ENCODE measurements at places on chromosomes 2 and 18.

DNA sequence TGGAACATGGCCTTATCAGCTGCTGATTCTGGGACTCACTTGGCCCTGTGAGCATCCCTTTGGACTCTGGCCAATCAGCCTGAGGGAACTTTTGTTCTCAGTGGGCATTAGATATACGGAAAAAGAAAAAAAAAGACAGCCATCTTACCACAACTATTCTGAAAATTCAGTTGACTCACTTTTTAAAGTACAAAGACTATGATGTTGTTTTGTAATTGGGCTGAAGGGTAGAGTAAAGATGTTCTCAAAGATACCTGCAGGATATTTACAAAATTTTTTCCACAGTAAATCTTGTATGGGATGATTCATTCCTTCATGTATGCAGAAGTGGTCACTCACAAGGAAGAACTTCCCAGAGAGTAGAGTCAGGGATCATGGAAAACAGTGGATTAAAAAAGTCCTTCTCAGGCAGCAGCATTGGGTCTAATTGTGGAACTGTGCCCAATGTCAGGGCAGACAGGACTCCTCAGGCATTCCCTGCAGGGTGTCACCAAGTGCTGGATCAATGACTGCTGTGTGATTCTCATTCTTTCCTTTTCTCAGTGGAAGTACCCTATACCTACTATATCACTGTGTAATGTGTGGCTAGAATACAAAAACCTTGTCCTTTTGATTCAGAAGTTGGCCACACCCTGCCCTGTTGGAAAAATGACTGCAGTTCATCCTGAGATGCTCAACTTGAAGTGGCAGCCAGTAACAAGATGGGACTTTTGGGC is 35.4 kb downstream of the SULT1C4 start:
- no peak for DNase-seq

DNA sequence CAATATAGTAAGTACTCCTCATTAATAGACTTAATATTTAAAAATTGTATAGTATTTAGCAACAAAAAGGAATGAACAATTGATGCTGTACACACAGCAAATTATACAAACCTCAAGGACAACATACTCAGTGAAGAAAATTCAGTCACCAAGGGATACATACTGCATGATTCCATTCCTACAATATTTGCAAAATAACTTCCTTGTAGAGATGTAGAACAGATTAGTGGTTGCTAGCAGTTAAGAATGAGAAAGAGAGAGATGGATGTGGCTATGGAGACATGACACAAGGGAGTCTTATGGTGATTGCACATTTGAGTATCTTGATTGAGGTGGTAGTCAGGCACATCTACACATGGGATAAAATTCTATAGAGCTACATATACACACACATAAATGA is 26.0 kb downstream of the COL3A1 start:
- no peak for DNase-seq

- no peak for DNase-seq
Observed at GRCh38 chr18:78293540-78293939, 686.1 kb upstream of the SALL3 start.

DNA sequence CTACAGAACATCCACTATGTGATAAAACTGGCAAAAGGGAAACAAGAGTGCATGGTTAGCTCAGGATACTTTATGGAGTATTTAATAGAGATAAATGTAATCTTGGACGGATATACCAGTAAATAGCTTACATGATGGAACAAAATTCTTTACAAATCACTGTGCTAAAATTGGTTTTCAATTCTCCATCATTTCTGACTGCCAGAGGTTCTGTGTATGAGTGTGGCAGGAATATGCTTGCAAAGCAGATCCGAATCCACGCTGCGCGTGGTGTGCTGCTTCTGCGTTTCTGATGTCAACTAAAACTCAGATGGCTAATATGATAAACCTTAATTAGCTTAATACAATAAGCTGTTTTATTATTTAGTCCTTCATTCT is 2.1 kb downstream of the ZNF532 start:
- no peak for DNase-seq

GRCh38 chr2:189533288-189534035 is 47.1 kb downstream of the SLC40A1 start:
- no peak for DNase-seq

- DNase-seq = no peak
Observed at GRCh38 chr18:33432857-33433256, 7.7 kb downstream of the CCDC178 start.

DNA sequence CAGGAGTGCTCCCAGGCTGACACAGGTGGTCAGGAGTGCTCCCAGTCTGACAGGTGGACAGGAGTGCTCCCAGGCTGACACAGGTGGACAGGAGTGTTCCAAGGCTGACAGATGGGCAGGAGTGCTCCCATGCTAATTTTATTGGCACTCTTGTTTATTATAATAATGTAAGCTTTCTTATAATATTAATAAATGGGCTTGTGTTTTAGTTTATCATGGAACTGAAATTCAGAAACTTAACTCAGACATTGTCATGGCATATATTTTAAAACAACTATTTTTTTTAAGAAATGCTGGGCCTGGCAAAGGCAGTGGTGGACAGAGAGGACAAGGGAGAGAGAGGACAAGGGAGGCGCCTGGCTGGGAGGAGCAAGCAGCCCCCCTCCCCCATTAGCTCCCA is 18.7 kb downstream of the ANO7 start:
- DNase-seq = no peak

- DNase-seq = peak; percentile 31
Observed at GRCh38 chr18:11995445-11996189, 14.3 kb downstream of the IMPA2 start.

- DNase-seq = no peak
Observed at GRCh38 chr18:22434973-22435608, 17.4 kb upstream of the CTAGE1 start.

DNA sequence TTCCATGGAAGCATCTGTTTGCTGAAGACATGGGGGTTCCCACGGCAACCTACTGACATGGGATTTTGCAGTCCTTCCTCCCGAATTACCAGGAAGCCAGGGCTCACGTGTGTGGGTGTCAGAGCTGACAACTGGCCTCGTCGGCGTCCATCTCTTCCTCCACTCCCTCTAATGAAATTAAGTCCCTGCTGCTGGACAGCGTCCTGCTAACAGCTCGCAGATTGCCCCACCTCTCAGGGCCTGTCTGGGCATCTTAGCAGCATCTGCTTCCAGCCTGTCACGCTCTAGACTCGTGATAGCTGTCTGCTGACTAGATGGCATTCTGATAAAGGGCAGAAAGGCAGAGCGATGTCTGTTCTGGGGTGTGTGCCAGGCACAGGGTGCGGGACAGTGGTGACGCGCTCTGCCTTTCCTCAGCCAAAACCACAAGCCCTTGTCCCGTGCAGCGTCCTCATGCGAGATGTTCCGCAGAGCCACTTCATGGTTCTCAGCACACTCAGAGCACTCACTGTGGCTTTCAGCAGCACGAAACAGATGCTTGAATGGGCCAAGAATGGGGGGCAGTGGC is 161.1 kb downstream of the ARL4C start:
- peak; percentile 79 for DNase-seq

DNA sequence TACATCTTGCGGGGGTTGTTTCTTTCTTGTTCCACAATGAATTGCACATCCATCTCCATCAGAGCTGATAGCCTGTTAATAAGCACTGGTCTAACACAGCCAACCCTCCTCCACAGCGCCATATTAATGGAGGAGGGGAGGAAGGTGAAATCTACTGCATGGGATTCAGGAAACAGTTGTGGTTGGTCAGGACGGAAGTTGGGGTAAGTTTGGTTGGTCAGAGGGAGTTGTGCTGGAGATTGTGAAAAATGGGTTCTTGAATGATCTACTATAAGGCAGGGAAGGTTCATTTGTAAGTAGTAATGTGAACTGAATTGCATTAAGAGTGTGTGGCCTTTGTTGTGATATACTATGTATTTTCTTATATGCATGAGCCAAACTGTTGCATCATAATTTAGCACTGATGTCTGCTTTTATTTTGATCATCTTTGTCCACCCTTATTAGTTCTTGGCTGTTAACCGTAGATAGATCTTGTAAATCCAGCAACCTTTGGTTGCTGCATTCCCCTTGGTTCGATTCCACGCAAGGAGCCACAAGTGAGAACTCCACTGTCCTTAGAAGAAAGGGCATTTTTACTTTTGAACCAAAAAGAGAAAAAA is 150.6 kb upstream of the MAPRE2 start:
- no peak for DNase-seq
